ENCODE measurements at places on chromosomes 1 and 21. TPM values are rescaled to one million over a fixed set of nuclear protein-coding genes. Genes with fewer than 3 reads are reported as not detected.

The FNBP1L gene
- total RNA-seq, result 1.6 TPM

DNA sequence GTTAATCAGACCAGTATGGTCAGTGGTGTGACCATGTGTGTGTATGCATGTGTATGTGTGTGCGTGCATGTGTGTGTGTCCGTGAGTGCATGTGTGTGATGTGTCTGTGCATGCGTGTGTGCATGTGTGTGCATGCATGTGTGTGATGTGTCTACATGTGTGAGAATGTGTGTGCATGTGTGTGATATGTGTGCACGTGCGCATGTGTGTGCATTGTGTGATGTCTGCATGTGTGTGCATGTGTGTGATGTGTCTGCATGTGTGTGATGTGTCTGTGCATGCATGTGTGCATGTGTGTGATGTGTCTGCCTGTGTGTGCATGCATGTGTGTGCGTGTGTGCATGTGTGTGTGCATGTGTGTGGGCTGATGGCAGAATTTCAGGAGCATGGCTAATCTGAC lies 58.2 kb downstream of the SIK1 start:
- DNase-seq, result no peak

DNA sequence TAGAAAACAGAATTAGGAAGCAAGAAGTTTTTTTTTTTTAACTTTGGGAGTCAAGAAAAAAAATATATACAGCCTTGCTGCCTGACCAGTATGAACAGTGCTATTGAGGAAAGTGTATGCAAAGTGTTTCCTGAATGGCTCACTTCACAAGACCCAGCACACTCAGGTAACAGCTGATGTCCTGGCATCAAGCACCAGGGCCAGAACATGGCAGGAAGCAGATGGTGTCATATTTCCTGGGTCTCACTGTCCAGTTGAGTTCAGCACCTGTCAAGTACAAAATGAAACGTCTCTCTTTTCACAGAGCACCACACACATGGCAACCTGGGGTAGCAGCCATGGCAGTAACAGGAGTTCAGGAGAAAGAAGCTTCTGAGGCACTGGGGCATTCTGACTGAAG lies 372.3 kb downstream of the TTLL7 start:
- no peak for DNase-seq

DNA sequence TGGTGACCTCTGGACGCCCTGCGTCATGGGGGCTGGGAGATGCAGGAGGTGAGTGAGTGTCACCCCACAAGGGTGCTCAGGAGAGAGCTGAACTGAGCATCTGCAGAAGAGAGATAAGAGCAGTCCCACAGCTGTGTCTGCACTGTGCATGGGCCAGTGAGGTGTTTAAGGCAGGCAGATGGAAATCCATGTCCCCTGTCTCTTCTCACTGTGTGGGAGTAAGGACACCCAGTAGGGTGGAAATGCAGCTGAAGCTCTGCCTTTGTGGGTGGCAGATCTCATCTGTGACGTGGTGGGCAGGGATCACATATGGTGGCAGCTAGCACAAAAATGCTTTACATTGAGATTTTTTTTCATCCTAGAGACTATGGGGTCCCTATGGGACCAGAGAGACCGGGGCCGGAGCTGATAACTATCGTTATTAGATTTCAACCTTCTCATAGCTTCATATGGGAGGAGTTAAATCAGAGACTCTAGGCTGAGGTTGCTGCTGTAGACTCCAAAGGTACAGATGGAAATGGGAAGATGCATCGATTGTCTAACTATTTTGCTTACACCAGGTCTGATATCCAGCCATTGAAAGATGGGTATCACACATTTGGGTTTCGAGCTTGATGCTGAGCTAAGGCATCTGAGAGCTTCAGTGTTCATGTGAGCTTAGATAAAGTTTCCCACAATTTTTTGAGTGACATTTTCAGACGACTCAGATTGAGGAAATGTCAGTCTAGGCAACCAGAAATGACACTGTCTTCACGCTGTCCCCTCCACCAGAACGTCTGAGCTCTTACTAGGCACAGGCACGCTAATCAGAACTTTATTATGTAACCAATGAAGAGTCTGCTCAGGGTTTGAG lies 65.3 kb upstream of the PSEN2 start:
- no peak for DNase-seq

DNA sequence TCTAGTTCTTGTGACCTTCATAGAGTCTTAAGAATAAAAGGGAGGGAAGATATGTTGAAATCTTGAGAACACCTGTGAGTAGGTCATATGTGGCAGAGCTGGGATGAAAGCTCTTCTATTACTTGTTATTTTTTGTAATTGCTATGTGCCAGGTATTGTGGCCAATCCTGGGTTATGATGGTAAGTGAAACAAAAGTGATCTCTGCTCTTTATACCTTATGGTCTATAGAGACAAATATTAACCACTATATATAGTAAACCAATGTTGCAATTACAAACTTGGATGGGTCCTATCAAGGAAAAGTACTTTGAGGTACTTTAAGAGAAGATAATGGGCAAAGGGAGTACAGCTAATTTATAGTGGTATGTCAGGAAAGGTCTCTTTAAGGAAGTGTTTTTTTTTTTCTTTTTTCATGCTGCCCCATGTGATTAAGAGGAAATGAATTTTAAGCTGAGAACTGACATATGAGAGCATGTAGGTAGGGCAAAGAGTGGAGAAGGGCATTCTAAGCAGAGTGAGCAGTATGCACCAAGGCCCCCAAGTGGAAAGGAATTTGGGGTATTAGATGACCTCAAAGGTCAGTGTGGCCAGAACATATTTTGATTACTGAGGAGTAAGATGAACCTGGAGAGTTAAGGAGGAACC lies 43.3 kb downstream of the POU2F1 start:
- no peak for DNase-seq

GRCh38 chr21:31337996-31338907 lies 5.8 kb downstream of the TIAM1 start:
- no peak for DNase-seq

Measured in activated T-cell treated with anti-CD3 and anti-CD28 coated beads, Interleukin-2, amount 50 U/mL, for 72 hours (primary cell).